Effector memory CD4-positive, alpha-beta T cell (primary cell): ENCODE measurements at places on chromosomes 4 and X.

- no peaks in the 10 kb centered on the region for H3K36me3 ChIP-seq
- peak; percentile 39 for DNase-seq
- H3K4me1 ChIP-seq, result peaks cover 40% of the 10 kb centered on the region
- H3K27me3 ChIP-seq, result no peaks in the 10 kb centered on the region
- peak overlapping the region; percentile 60 for H3K27ac ChIP-seq
Measured at GRCh38 chrX:45758319-45758718, 557.6 kb upstream of the DIPK2B start.

GRCh38 chr4:92303621-92304027 lies at the start of gene GRID2:
TSS of gene GRID2 (plus strand) at chr4:92303966.
- H3K4me3 ChIP-seq, result no peak within 1 kb of the TSS
- H3K4me1 ChIP-seq, result no peaks in the 10 kb centered on the region
- H3K27me3 ChIP-seq, result peaks cover 8% of the 10 kb centered on the region
- no peaks in the 10 kb centered on the region for H3K36me3 ChIP-seq
- no peak within 1 kb of the TSS for H3K27ac ChIP-seq
- DNase-seq, result no peak

GRCh38 chr4:29708473-29708872 lies 1011.7 kb upstream of the PCDH7 start:
- no peak overlapping the region for H3K4me3 ChIP-seq
- no peak overlapping the region for H3K27ac ChIP-seq
- H3K27me3 ChIP-seq, result no peaks in the 10 kb centered on the region
- no peak for DNase-seq

DNA sequence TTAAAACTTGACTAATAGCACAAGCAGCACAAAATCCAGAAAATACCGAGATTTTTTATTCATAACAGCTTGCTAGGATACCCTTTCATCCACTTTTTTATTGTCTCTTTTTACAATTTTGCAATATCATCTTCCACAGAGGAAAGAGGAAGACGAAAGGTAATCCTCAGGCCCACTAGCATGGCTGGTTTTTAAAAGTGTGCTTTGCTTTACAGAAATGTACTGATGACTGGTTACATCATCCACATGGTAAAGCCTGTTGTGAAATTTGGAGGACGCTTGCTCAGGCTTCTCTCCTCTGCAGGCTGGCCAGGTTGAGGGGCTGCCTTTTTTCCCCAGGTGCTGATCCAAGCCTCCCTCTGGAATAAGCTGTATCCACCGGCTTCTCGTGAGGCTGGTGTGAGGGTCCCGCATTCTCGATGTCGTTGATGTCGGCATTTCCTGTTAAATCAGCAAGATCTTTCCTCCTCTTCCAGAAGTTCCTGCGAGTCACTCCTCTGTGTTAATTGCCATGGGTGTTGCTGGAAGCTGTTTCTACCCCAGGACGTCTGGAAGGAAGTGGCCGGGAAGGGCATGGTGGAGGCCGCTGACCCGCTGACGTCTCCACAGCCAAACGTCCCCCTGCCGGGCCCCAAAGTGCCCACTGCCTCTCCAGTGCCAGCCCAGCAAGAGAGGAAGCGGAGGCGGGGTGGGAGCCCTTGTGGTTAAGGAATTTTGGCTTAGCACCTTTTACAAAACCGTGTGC lies 5.8 kb upstream of the DGKQ start:
- H3K4me3 ChIP-seq, result no peak overlapping the region
- no peaks in the 10 kb centered on the region for H3K4me1 ChIP-seq
- DNase-seq, result no peak
- H3K27me3 ChIP-seq, result no peaks in the 10 kb centered on the region
- no peak overlapping the region for H3K27ac ChIP-seq
- H3K36me3 ChIP-seq, result no peaks in the 10 kb centered on the region

GRCh38 chr4:155569960-155570515 lies 96.6 kb upstream of the GUCY1A1 start:
- no peaks in the 10 kb centered on the region for H3K27me3 ChIP-seq
- no peak for DNase-seq
- no peak overlapping the region for H3K4me3 ChIP-seq
- H3K36me3 ChIP-seq, result no peaks in the 10 kb centered on the region
- no peak overlapping the region for H3K27ac ChIP-seq
- H3K4me1 ChIP-seq, result no peaks in the 10 kb centered on the region

- H3K4me3 ChIP-seq, result no peak overlapping the region
- no peak overlapping the region for H3K27ac ChIP-seq
- H3K36me3 ChIP-seq, result no peaks in the 10 kb centered on the region
- no peaks in the 10 kb centered on the region for H3K27me3 ChIP-seq
- no peaks in the 10 kb centered on the region for H3K4me1 ChIP-seq
- DNase-seq, result no peak
Measured at GRCh38 chr4:112253382-112254000, 21.9 kb downstream of the AP1AR start.

- H3K27me3 ChIP-seq, result no peaks in the 10 kb centered on the region
- no peak for DNase-seq
- H3K4me3 ChIP-seq, result no peak overlapping the region
- H3K4me1 ChIP-seq, result peaks cover 7% of the 10 kb centered on the region
- H3K27ac ChIP-seq, result no peak overlapping the region
Measured at GRCh38 chr4:38857354-38858096, 908 bp upstream of the TLR6 start.

DNA sequence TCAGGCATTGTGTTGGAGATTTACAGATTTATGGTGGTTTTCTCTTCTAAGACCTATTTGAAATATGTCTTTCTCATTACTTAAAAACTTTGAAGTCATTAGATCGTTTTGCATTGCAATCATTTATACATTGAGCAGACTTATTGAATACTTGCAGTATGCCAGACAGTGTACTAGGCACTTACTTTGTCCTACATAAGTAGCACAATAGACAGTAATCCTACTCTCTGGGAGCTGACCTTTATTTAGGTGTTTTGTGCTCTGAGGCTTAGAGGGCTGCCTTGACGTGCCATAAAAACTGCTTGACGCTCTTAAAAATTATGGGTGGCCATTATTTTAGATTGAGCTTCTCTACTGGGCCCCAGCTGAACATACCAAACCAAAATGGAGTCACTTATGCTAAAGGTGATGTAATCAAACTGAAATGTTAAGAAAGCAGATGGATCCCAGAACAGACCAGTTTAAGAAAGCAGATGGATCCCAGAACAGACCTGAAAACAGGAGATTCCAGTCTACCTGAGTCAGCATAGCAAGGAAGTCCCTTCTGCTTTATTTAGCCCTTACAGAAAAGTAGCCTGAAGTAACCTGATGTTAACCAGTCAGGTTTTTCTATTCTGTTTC lies 42.4 kb downstream of the PTTG2 start:
- H3K36me3 ChIP-seq, result no peaks in the 10 kb centered on the region
- no peaks in the 10 kb centered on the region for H3K27me3 ChIP-seq
- H3K4me3 ChIP-seq, result no peak overlapping the region
- DNase-seq, result no peak

GRCh38 chrX:22177950-22178515 lies 94.7 kb upstream of the CBLL2 start:
- no peaks in the 10 kb centered on the region for H3K36me3 ChIP-seq
- no peaks in the 10 kb centered on the region for H3K27me3 ChIP-seq
- no peak for DNase-seq

- H3K4me3 ChIP-seq, result no peak overlapping the region
- H3K4me1 ChIP-seq, result no peaks in the 10 kb centered on the region
- H3K27ac ChIP-seq, result no peak overlapping the region
- no peaks in the 10 kb centered on the region for H3K27me3 ChIP-seq
- DNase-seq, result no peak
- no peaks in the 10 kb centered on the region for H3K36me3 ChIP-seq
Measured at GRCh38 chr4:30616942-30617646, 103.1 kb upstream of the PCDH7 start.

DNA sequence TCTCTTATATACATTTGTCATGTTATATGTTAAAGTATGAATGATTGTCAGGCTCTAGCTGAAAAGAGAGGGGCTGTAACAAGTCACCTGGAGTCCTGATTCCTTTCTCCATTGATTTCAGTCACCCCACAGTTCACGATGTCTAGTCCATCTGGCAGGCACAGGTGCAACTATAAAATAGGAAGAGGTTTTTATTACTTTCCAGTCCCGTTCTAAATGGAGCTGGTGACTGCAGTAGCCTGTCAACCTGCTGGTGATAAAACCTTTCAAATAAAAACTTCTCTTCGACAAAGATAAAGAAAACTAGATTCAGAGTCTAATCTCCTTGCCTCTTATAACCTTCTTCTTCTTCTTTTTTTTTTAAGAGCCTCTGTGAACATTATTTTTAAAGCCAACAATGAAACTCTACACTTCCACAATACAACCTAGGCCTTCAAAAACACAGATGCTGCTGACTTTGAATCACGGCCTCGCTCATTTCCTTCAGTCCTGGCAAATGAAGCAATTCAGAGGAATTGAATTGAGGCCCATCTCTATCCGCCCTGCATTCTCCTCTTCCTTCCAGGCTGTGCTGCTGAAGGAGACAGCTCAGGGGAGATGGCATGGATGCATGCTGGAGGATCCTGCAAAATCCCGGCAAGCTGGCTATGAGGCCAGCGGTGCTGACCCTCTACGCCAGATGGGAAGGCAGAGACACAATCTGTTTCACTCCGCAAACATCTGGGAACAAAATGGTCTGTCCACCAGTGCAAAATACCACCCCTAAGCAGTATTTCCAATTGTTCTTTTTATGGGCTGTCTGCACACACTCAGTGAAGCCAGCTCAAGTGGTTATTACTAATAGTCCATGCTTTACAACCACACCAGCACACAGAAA lies 27.3 kb upstream of the CDKN2AIP start:
- DNase-seq, result no peak
- H3K4me1 ChIP-seq, result no peaks in the 10 kb centered on the region
- no peaks in the 10 kb centered on the region for H3K36me3 ChIP-seq
